Activated CD8-positive, alpha-beta memory T cell treated with anti-CD3 and anti-CD28 coated beads, Interleukin-2, amount 50 U/mL, for 4 hours (primary cell): ENCODE measurements at places on chromosomes 11 and 22.

DNA sequence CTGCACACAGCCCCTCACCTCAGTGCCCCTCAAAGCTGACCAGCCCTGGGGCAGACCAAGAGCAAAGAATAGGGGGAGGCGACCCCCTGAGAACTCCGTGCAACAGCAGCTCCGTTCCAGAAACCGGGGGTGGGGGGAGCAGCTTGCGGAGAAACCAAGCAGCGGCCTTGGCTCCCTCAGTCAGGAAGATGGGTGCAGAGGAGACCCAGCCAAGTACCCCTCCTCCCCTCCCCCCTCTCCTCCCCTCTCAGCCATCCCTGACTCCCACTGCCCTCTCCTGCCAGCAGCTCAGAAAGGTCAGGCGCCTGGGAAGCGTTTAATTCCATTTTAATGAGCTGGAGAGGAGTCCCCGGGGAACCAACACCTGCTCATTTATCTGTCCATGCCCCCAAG, 78.9 kb downstream of the PDE2A start:
- no peak for DNase-seq

- DNase-seq: no peak
Measured at GRCh38 chr11:77661670-77662069, 24.1 kb upstream of the CLNS1A start.

DNA sequence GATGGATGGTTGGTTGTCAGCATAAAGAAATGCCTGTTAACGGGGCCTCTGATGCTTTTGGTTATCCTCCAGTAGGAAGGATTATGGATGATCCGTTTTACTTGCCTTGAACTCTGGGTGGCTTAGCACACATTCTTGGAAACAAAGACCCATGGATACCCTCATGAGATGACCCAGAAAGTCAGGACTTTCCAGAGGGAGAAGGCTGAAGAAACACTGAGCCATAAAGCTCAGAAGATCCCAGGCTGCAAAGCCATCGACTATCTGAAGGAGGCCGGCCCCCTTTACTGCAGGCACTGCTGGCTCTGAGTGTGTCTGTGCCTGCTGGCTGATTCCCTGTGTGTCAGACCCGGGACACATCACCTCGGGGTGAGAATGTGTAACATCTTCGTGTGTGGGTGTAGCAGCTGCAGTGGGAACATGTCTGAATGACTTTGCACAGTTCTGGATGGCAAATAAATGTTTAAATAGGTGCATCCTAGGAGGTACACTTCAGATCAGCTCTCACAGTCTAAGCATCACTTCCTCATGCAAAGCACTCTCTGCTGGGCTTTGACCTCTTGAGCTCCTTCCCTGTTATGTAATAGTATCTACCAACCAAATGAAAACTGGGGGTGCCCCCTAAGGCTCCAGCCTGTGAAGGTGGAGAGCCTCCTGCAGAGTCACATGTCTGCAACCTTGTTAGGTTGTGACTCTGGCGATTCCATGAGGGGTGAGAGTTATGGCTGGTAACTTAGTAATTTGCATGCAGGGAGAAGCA, 1084.9 kb downstream of the TBC1D22A start:
- no peak for DNase-seq

DNA sequence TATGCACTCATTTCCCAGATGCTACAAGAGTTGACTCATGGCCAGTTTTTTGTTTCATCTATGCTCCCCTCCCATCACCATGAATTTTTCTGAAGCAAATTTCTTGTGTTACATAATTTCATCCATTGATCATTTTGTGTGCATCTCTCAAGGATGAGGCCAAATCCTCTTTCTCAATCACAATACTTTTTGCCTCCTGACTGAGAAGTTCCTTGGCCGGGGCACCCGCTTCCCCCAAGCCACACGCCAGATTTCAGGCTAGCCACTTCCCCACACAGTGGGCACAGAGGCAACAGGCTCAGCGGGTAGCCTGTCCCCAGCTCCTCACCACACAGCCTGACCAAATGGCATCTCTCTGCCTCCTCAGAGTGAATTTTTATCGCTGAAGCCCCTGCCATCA, 9.8 kb upstream of the DSCAML1 start:
- no peak for DNase-seq

DNA sequence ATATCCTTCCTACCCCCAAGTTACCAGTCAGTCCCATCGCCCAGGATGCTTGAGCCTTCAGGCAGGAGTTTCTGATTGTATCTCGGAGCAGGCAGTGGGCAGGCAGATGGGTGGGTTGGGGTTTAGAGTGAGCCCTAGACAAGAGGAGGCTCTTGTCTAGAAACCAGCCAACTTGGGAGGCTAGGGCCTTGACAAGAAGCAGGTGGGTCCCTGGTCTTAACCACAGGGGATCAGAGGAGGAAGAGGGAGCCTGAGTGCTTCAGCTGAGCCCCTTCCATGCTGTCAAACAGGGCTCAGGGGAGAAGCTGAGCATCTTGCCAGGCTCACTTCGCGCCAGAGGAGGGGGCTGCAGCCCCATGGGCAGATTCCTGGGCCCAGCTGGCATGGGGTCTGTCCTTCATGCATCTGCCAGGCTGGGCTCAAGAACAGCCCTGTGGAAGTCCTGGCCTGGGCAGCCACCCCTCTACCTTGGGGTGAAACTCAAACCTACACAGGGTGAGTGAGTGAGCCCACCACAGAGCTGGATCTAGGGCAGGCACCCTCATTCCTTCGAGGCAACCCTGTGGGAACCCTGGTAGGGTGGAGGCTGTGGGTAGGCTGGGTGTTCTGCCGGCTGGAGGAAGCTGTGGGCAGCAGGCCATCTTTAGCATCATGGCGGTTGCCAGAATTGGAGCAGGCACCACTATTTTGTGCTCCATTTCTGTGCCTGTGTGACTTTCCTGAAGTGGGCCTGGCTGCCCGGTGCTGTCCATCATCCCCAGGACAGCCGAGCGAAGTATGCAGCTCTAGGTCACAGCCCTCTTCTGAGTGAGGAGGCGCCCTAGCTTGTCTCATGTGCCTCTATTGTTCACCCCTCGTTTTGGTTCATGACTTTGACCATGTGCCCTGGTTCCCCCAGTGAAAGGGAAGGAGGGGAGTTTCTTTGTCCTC, 108.1 kb downstream of the MORC2 start:
- no peak for DNase-seq

- DNase-seq: no peak
Measured at GRCh38 chr11:133925756-133926155, 31.0 kb downstream of the IGSF9B start.

DNA sequence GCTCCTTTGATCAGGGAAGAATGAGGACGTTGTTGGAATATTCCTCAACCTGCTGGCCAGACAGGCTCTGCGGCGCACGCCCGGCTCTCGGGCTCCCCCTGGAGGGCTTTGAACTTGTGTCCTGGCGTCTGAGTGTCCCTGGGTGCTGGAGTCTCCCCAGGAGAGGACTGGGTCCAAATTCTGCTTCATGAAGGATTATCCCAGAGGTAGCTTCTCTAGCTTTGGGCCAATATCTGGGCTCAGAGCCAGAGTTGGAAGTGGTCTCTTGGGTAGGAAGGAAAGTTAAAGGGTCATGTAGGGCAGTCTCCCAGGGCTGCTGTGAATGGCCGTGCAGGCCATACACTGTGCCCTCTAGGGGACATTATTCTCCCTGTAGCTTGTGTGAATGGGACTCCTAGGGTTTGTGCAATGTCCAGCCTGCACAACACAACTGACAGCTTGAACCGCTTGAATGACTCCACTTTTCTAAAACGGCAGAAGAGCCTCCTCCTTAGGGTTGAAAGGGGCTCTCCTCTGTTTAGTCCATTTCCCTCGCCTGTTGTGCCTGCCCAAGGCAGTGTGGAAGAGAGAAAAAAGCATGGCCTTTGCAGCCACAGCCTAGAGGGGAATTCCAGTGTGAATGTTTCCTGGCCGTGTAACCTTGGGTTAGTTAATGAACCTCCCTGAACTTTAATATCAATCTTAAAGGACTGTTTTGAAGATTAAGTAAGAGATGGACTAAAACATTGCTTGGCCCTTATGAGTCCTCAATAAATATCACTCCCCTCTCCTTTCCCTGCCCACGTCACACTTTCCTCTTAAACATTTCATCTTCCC, 111.2 kb upstream of the THY1 start:
- peak; percentile 57 for DNase-seq

- DNase-seq: no peak
Measured at GRCh38 chr11:12787847-12788246, 113.6 kb downstream of the TEAD1 start.
